ENCODE measurements at places on chromosomes 2 and 18.

- DNase-seq, result no peak
Measured at GRCh38 chr2:56192664-56193305, 9.0 kb downstream of the CCDC85A start.

DNA sequence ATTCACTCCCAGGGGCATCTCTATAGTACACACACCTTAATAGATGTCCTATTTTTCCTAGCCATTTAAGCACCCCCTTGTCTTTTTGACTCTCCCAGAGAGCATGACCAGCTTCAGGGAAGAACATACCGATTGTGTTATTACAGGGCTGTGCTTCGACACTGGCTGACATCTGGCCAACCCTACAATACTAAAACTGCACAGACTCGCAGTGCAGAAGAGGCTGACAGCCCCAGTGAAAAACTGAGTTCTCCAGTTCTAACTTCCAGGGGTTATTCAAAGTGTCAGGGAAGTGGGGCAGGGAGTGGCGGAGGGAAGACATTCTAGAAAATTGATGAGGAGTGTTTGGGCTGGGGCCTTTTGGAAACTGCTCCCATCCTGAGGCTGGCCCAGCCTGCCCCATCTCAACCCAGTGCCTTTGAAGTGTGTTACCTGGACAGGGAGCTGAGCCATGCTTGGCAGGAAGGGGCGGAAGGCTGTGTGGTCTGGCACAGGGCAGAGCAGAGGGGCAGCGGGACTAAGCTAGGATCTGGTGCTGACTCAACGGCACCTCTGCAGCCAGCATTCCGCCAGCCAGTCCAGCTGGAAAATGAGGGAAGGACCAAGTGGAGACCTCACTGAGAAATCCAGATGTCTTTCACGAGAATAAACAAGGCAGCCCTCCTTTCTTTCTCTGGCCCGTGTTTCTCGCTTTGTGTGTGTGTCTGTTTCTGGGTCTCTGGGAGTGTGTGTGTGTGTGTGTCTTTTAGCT lies 15.4 kb upstream of the IGFBP5 start:
- no peak for DNase-seq

GRCh38 chr2:158381205-158381604 lies 75.3 kb downstream of the CCDC148 start:
- DNase-seq, result no peak

DNA sequence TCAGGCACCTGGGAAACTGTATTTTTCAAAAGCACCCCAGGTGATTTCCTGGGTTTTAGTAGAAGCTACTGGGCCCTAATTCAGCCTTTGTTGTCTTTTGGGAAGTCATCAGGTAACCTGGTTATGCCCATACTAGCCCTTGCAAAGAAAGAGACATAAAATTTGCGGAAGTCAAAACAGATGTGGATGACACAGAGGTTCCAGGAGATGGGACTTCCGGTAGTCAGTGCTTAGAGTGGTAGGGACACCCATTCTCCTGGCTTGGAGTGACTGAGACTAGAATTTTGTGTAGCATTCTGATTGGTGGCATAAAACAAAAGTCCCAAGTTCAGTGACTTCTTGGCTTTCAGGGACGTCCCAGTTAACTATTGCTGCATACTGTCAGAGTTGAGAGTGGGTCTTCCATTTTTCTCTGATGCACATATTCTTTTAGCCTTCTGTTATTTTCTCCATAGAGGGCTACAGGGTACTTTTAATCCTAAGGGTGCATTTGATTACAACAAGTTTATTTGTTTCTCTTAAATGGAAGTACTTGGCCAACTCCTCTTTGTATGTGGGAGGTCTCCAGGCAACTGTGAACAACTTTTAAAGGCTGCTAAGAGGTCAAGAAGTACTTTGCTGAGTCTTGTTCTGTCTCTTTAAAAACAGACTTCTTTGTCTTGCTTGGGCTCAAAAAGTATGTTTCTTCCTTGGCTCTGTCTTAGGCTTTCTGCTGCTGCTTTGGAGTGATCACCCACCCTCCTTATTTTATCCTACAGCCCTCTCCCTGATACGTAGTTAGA lies 8.8 kb downstream of the NAB1 start:
- DNase-seq, result no peak

GRCh38 chr2:179694963-179695362 lies 166.4 kb downstream of the ZNF385B start:
- DNase-seq, result no peak
